ENCODE measurements at places on chromosomes 1 and 21.

GRCh38 chr1:18661404-18662285 is 31.0 kb downstream of the PAX7 start:
- no peak for DNase-seq

GRCh38 chr1:115790846-115791245 is 22.3 kb upstream of the CASQ2 start:
- no peak for DNase-seq

GRCh38 chr1:104018922-104019674 is 269.4 kb downstream of the AMY1C start:
- no peak for DNase-seq

GRCh38 chr21:29208044-29208681 is 77.7 kb downstream of the MAP3K7CL start:
- no peak for DNase-seq

GRCh38 chr1:15849775-15850324 is 2.3 kb downstream of the SPEN start:
- no peak for DNase-seq

DNA sequence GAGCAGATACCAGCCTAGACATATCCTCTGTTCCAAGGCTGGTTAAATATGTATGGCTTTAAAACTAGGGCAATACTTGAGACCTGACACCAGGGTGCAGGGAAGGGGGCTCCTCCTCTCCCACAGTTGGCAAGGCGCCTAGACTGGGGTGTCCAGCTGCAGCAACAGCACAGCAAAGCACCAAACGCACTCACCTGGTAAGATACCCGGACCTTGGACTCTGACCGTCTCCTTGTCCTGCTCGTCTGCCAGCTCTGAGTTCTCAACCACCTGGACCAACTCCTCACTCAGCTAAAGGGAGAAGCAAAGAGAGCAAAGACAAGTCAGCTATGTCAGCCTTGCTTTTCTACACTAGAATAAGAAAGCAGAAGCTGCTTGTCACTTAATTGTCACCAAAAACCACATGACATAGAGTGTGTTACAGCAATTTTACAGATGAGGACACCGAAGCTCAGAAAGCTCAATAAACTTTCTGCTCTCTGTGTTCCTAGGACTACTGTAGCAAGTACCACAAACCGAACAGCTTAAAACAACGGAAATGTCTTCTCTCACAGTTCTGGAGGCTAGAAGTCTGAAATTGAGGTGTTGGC is 4.4 kb downstream of the PACC1 start:
- DNase-seq: no peak

GRCh38 chr1:30704271-30704670 is 19.1 kb downstream of the MATN1 start:
- DNase-seq: no peak

DNA sequence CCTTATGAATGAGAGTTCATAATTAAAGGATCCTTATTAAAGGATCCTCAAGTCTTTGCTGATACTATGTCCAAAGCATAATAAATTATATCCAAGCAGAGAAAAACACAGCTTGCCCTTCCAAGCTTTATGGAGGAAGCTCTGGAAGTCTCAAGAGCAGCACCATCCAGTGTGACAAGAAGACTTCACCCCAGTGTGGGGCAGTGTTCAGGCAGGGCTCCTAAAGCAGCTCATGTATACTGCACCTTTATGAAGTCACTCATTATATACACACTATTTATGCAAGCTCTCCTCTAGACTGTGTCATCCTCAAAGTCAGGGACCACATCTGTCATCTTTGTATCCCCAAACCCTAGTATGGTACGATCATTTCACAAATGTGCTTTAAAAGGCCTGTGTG is 11.9 kb upstream of the CCN1 start:
- DNase-seq: no peak

GRCh38 chr1:174797398-174797797 is 202.3 kb upstream of the CACYBP start:
- no peak for DNase-seq

DNA sequence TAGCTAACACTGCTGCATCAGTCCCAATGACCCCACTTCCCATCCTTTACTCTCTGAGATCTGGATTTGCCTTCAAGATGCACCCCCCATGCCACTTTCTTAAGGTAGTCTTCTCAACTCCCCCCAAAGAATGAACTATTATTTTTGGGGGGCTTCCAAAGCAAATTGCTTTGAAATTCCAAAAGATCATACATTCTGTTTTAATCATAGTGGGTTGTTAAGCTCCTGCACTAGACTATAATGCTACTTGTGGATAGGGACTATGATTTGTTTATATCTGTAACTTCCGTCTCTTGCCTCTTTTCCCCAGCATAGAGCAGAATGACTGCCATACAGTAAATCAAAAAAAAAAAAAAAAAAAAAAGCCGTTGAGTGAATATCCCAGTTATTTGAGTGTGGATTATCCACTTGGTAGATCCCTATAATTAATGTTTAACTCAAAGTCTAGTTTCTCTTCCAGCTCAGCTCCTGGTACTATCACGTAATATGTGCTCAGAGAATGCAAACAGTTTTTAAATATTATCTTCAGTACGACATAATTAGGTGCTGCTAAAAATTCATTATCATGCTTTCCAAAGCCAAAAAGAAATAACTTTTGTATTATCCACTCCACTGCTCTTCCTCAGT is 26.9 kb downstream of the KIRREL1 start:
- DNase-seq: no peak

DNA sequence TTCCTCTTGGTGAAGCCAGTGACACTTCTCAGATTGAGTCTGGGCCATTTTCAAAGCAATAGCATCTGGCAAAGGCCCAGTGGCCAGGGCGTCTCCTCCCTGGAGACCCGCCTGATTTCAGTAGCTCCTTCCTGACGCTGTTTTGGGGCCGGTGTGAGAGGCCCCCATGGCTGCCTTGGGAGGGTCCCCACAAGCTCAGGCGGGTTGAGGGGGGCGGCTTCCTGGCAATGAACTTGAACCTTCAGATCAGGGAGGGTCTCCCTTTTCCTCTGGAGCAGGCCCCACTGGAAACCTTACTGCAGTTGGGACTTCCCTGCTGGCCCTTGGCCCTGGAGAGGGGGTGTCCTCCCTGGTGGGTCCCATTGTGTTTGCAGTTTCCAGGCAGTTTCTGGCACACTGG is 121.2 kb downstream of the CRYAA start:
- no peak for DNase-seq

- DNase-seq: no peak
Observed at GRCh38 chr1:225477296-225477911, 49.6 kb upstream of the LBR start.

- no peak for DNase-seq
Observed at GRCh38 chr1:46517932-46518498, 28.4 kb downstream of the DMBX1 start.

DNA sequence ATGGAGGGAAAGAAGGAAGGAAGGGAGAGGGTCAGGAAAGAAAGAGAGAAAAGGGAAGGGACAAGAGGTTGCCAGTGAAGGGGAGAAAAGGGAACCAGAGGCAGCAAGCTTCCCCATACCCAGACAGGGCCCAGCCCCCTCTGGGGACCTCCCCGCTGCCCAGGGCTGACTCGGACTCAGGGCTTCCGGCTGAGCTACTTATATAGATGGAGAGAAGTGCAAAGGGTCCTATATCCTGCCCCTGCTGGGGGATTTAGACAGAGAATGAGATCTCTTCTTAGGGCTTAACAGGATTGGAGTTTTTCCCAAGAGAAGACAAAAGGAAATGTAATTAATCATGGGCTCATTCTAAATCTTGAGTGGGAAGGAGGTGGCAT is at the start of gene ETV3L:
Gene ETV3L, minus strand, starts transcription at position 176 of the 377 bp plus-strand sequence. CDS start 285 bp downstream, outside the sequence.
- no peak for DNase-seq

DNA sequence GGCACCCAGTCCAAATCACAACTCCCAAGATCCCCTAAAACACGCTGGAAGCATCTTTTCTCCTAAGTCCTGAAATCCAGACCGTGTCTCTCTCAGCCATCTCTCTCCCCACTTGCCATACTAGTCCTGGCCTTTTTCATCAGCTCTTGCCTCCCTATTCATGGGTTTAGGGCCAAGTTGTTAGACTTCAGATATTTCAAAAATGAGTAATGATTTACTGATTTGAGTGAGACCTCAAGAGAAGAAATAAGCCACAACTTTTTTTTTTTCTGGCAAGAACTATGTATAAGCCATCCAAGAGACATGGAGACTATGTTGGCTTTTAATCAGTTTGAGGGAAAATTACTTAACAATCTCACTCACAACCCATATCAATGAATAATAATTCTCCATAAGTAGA is 62.5 kb downstream of the TBX15 start:
- no peak for DNase-seq

GRCh38 chr1:24167008-24167407 is 20.1 kb downstream of the IFNLR1 start:
- DNase-seq: no peak

DNA sequence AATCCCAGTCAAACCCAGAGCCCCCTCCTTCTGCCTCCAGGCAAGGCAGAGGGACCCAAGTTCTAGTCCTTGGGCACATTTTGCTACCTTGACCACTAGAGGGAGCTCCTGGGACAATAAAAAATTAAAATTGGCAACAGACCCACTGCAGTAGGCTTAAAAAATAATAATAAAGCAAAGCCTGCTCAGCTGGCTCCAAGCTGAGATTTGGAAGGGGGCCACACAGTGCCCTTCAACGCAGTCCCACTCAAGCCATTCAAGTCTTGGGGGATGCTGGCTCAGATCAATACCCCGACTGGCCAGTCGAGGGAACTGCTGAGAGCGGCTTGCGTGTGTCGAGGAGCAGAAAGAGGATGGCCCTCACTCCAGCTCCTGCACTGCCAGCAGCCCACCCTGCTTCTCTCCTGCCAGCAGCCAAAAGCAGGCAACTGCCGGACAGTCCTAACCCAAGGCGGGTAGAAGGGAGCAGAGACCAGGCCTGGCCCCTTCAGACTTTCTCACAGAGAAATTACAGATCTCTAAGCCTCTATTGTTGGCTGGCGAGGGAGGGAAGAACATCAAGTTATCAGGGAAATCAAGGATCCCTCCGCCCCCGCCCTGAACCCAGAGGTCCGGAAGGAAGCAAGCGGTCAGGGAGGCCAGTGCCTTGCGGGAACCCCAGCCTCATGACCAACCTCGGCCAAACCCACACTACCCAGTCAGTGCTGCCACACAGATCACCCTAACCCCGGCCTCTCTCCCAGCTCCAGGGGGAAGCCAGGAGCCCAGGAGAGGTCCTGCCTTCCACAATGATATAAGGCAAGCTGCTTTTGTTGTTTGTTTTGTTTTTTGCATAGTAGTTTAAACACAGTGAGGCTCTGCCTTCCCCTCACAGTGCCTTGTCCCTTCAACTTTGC is 4.9 kb upstream of the ALDH4A1 start:
- no peak for DNase-seq

- no peak for DNase-seq
Observed at GRCh38 chr21:45064618-45065399, 9.6 kb upstream of the ADARB1 start.

GRCh38 chr1:110508028-110508940 is 10.7 kb downstream of the KCNA10 start:
- no peak for DNase-seq

GRCh38 chr1:245213066-245213831 is 58.5 kb downstream of the KIF26B start:
- no peak for DNase-seq

GRCh38 chr1:11473491-11474034 is 5.4 kb upstream of the DISP3 start:
- DNase-seq: no peak

GRCh38 chr1:160075836-160076235 is 5.5 kb upstream of the KCNJ9 start:
- no peak for DNase-seq

DNA sequence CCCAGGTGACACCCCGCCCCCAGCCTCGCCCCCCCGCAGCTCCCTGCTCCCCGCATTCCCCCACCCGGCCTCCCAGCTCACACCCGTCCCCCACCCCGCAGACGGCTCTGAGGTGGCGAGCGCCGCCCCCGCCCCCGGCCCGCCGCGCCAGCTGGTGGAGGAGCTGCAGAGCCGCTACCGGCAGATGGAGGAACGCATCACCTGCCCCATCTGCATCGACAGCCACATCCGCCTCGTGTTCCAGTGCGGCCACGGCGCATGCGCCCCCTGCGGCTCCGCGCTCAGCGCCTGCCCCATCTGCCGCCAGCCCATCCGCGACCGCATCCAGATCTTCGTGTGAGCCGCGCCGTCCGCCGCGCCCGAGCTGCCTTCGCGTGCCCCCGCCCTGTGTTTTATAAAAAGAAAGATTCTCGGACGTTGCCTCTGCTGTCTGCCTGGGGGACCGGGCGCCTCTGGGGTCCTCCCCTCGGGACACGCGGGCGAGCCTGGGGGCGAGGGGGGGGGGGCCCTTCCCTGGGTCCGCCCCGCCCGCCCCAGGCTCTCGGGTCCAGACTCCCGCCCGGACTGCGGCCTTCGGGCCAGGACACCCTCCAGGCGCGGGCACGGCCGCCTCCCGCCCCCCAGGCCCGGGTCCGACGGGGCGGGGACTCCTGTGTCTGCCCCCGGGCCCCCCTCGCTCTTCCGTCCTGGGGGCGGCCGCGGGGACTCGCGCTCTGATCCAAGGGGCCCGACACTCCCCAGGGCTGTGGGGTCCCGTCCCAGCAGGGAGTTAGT is 1.6 kb upstream of the MMP23B start:
- DNase-seq: peak; percentile 30

DNA sequence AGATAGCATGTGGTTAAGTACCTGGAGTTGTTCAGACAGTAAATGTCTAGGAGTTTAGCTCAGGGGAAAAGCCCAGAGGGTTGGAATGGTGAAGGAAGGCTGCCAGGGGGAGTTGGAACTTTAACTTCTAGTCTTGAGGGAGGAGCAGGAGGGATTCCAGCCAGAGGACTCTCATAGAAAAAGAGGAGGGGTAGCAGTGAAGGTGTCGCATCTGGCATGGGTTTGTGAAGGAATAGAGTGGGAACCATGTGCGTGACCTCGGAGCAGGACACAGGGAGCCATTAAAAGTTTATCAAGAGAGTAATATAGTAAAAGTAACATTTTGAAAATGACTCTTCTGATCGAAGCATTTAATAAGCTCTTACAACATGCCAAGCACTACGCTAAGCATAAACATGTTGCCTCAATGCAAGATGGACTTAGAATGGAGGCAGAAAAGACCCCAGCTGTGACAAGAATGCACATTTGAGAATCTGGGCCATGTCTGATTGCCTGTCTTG is 632.4 kb upstream of the CAMK1G start:
- DNase-seq: no peak

DNA sequence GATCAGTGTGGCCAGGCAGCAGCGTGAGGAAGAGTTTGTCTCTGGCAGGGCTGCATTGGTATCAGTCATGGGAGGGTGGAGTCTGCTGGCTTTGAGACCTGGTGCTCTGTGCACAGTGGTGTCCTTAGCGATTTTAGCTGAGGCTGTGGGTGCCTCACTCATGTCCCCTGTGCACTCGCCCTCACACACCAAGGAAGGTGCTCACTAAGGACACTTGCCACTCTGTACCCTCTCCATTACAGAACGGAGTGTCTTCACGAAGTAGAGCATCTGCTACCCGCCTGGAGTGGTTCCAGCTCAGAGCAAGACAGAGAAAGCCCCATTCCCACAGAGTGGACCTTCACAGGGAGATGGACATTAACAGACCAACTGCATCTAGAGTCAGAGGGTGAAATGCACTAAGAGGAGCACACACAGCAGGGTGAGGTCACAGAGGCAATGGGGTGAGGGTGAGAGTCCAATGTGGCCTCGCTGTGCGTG is 117.9 kb downstream of the MATN1 start:
- no peak for DNase-seq

Measured in fibroblast of skin of left biceps (primary cell).